ENCODE measurements at places on chromosomes 11 and 22.

DNA sequence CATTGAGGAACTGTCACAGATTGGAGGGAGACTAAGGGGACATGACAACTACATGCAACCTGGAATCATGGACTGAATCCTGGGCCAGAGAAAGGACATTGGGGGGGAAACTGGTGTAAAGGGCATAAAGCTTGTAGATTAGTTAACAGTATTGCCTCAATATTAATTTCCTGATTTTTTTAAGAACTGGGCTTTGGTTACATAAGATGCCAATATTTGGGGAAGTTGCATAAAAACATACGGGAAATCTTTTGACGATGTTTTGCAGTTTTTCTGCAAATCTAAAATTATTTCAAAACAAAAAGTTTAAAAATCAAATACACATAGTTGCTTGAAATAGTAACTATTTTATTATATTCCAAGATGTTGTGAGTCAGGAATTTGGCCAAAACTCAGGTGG is 2.9 kb upstream of the FOLR3 start:
- no peak for DNase-seq

- DNase-seq = no peak
Measured at GRCh38 chr11:81470446-81470845, 1263.2 kb downstream of the FAM181B start.

DNA sequence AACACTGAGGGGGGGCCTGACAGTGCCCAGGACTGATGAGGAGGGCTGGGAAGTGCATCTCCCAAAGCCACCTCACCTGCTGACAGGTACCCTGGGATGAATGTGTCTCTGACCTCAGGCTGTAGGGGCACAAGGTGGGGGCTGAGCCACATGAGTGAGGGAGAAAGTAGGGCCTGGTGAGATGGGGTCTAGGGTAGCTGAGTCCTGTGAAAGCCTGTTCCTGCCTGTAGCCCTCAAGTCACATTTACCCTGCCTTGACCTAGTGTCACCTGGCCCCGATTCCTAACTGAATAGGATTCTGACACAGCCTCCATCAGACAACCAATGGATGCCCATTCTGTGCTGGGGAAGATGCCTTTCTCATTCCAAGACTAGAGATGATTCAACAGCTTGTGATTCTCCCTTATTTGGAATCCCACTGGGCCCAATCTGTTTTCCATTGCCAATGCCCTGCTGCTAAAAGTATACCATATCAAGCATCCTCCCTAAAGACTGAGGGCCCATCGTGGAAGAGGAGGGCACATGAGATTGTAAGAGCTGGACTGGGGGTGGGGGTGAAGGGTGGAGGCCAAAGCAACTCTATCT is 11.1 kb upstream of the RFPL1 start:
- no peak for DNase-seq

GRCh38 chr11:74397501-74398243 is 561 bp downstream of the PGM2L1 start:
- DNase-seq = no peak

All from activated CD8-positive, alpha-beta memory T cell treated with anti-CD3 and anti-CD28 coated beads for 1 hour (primary cell).